Large intestine (tissue), 12 donors: ENCODE measurements at places on chromosomes 7 and 10. TPM values are rescaled to one million over a fixed set of nuclear protein-coding genes. Genes with fewer than 3 reads are reported as not detected.

DOCK4 gene
- polyA plus RNA-seq, result 8.1 TPM

FGFR2 gene
- 23.6 TPM for polyA plus RNA-seq

TFEC gene
- polyA plus RNA-seq, result 132 TPM

DNA sequence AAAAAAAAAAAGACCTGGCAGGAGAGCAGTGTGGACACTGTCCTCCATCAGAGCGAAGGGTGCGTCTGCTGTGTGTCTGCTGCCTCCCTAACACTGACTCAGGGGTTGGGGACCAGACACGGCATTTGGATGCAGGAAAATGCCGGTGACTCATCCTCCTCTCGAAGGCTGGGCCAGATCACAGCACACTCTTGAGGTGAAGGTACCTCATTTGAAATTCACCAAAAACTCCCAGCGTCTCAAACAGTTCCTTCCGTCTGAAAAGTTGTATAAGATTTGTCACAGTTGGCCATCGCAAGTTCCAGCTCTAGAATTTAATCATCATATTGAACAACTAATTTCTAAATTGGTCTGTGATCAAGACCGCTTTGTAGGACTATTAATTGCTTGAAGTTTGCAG, 118.1 kb upstream of the LYZL2 start:
- H3K27ac ChIP-seq, result no peak overlapping the region
- H3K4me3 ChIP-seq, result no peak overlapping the region
- H3K4me1 ChIP-seq, result no peaks in the 10 kb centered on the region
- no peaks in the 10 kb centered on the region for H3K27me3 ChIP-seq
- DNase-seq, result no peak
- H3K36me3 ChIP-seq, result no peaks in the 10 kb centered on the region

GRCh38 chr7:15937571-15937970, 251.1 kb upstream of the MEOX2 start:
- no peak for DNase-seq
- no peaks in the 10 kb centered on the region for H3K27me3 ChIP-seq
- no peaks in the 10 kb centered on the region for H3K36me3 ChIP-seq
- H3K4me1 ChIP-seq, result no peaks in the 10 kb centered on the region
- no peak overlapping the region for H3K27ac ChIP-seq
